ENCODE measurements at places on chromosomes 4 and X. TPM values are rescaled to one million over a fixed set of nuclear protein-coding genes. Genes with fewer than 3 reads are reported as not detected.

GRCh38 chrX:10570601-10571000, 49.8 kb downstream of the MID1 start:
- no peaks in the 10 kb centered on the region for H3K27me3 ChIP-seq
- DNase-seq = no peak
- no peak overlapping the region for H3K27ac ChIP-seq
- no peak overlapping the region for H3K4me3 ChIP-seq
- no peaks in the 10 kb centered on the region for H3K4me1 ChIP-seq

The SSX4 gene
- total RNA-seq = not detected

The GRID2 gene
- total RNA-seq = not detected

- H3K36me3 ChIP-seq = no peaks in the 10 kb centered on the region
- no peak overlapping the region for H3K4me3 ChIP-seq
- H3K27me3 ChIP-seq = no peaks in the 10 kb centered on the region
- H3K4me1 ChIP-seq = peaks cover 4% of the 10 kb centered on the region
These were observed 912.6 kb upstream of the LCORL start for GRCh38 chr4:18934197-18934596.

GRCh38 chr4:37827030-37827685, 672 bp downstream of the PGM2 start:
- peaks cover 3% of the 10 kb centered on the region for H3K4me1 ChIP-seq
- H3K36me3 ChIP-seq = peaks cover 3% of the 10 kb centered on the region
- no peak for DNase-seq
- H3K27me3 ChIP-seq = no peaks in the 10 kb centered on the region
- H3K27ac ChIP-seq = peak overlapping the region; percentile 89

GRCh38 chrX:136643243-136643642, 4.7 kb upstream of the CD40LG start:
- H3K36me3 ChIP-seq = no peaks in the 10 kb centered on the region
- no peak overlapping the region for H3K4me3 ChIP-seq
- DNase-seq = no peak
- H3K27me3 ChIP-seq = no peaks in the 10 kb centered on the region

DNA sequence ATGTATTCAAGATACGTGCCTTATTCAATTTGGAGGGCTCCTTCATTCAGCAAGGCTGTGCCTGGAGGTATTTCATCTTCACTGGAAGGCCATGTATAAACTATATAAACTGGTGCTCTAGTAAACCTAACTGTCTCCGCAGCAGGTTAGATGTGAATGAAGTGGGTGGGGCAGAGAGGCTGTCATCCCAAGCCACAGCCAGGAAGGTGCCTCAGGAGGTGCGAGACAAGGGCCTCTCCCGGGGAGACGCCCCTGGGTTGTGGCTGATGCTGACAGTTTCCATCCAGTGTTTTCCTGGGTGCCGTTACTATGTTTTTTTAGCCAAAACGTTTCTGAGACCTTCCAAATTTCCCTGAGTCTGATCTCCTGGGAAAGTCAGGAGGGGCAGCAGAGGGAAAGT, 221.5 kb upstream of the RPL34 start:
- no peak overlapping the region for H3K4me3 ChIP-seq
- H3K36me3 ChIP-seq = no peaks in the 10 kb centered on the region
- H3K27me3 ChIP-seq = no peaks in the 10 kb centered on the region
- no peak for DNase-seq
- H3K27ac ChIP-seq = no peak overlapping the region

The CCNI gene
- total RNA-seq = 283 TPM

DNA sequence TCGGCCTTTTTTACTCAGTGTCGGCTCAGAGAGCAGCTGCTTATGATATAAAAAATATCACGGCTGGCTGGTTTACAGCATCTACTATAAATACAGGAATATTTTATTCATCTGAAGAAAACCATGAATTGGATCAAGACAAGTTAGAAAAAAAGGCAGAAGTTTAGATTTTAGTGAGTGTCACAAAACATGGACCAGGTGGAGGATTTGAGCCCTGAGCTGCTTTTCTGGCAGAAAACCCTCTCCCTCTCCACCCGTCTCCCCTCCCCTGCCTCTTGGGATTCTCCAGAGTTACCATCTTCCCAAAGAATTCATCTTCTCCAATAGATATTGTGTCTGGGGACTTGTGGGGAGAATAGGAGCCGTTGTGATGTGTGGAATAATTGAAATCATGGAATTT, 142.8 kb upstream of the RAI2 start:
- no peak overlapping the region for H3K27ac ChIP-seq
- no peaks in the 10 kb centered on the region for H3K27me3 ChIP-seq
- H3K4me1 ChIP-seq = no peaks in the 10 kb centered on the region
- H3K36me3 ChIP-seq = no peaks in the 10 kb centered on the region
- no peak overlapping the region for H3K4me3 ChIP-seq

GRCh38 chrX:149630681-149631233, 835 bp downstream of the TMEM185A start:
- H3K4me3 ChIP-seq = peak overlapping the region; percentile 83
- H3K27me3 ChIP-seq = no peaks in the 10 kb centered on the region
- peak; percentile 19 for DNase-seq
- no peaks in the 10 kb centered on the region for H3K4me1 ChIP-seq
- no peaks in the 10 kb centered on the region for H3K36me3 ChIP-seq

DNA sequence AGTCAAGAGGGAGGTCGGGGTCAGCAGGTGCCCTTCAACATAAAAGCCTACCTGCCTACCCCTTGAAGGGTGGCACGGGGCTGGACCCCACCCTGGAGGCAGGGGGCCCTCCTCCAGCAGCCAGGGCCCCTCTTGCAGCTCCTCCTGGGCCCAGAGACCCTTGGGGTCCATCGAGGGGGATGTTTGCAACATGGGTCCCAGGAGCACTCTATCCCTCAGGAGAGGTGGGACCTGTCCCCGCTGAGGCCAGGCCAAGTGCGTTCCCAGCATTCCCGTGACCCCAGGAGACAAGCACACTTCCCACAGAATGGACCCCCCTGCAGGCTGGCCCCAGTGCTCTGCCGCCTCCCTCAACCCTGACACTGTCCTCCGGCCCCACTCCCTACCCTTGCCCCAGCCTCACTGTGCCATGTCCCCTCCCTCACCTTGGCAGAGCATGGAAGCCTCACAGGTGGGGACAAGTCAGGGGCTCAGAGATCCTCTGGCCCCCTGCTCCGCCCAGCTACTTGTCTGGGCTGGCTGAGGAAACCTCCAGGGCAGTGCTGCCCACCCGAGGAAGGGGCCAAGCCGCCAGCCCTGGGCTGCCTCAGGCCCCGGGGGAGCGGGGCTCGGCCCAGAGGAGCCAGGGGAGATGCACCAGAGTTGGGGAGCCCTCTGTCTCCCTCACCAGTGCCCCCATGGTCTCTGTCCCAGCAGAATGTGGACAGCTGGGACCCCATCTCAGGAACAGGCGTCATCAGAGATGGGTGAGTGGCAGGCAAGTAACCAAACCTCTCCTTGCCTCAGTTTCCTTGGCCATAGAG, 2.2 kb downstream of the MXD4 start:
- H3K36me3 ChIP-seq = no peaks in the 10 kb centered on the region
- peak; percentile 58 for DNase-seq
- H3K4me3 ChIP-seq = peak overlapping the region; percentile 74
- H3K27ac ChIP-seq = peak overlapping the region; percentile 91

- H3K4me1 ChIP-seq = peaks cover 35% of the 10 kb centered on the region
- no peak for DNase-seq
- no peaks in the 10 kb centered on the region for H3K27me3 ChIP-seq
- H3K4me3 ChIP-seq = no peak overlapping the region
These were observed 36.4 kb downstream of the FAT1 start for GRCh38 chr4:186687265-186687664.

The CPE gene
- 19.0 TPM for total RNA-seq

DNA sequence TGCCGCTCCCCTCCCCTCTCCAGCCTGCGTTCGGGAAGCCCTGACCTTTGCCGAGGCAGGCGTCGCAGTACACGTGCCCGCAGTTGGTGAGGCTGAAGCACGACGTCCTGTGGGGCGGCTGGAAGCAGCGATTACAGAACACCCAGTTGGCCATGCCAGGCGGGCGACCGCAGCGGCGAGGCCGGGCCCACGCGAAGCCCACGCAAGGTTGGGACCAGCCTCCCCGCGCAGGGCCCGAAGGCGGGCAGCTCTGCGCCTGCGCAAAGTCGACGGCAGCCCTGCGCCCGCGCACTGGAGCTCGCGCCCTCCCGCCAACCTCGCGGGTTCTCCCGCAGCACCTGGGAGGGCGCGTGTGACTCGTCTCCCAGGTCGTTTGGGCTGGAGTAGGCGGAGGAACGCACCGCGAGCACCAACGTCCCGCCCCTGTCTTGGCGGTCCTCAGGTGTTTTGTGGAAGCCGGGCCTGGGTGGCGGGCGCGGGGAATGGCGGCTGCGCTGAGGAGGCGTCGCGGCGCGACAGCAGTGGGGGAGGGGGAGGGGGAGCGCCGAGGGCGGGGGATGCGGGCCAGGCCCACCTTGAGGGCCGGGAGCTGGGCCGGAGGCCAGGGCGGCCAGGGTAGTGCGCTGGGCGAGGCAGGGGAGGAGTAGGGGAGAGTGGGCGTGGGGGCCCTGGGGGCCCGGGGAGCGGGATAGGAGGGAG, at the start of gene RNF212:
RNF212 (minus strand) TSS at position 254 of the 699 bp plus-strand sequence; CDS start at position 154, 100 bp downstream.
- H3K36me3 ChIP-seq = no peaks in the 10 kb centered on the region
- peaks cover 64% of the 10 kb centered on the region for H3K27me3 ChIP-seq
- H3K27ac ChIP-seq = no peak within 1 kb of the TSS

The KCTD8 gene
- total RNA-seq = not detected

The UGT2B11 gene
- total RNA-seq = not detected

GRCh38 chr4:137655302-137655701, 123.0 kb upstream of the PCDH18 start:
- no peaks in the 10 kb centered on the region for H3K27me3 ChIP-seq
- no peaks in the 10 kb centered on the region for H3K36me3 ChIP-seq
- H3K4me3 ChIP-seq = no peak overlapping the region
- no peak for DNase-seq
- H3K27ac ChIP-seq = no peak overlapping the region

DNA sequence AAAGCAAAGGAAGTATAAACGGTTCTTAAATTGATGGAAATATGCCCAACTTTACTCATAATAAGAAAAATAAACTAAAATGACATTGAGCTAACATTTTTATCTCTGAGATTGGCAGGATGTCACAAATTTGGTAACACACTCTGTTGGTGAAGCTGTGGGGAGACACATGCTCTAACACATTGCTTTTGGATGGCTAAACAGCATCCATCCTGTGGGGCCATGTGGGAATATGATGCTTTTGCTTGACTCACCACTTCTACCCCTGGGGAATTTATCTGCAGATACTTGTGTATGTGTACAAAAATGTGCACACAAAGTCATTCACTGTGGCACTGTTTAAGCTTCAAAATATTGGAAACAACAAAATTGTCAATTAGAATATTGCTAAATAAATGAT, 100.2 kb downstream of the ANAPC4 start:
- DNase-seq = no peak
- H3K27ac ChIP-seq = no peak overlapping the region
- no peaks in the 10 kb centered on the region for H3K36me3 ChIP-seq
- no peaks in the 10 kb centered on the region for H3K27me3 ChIP-seq

GRCh38 chr4:142120921-142121320, 484.5 kb downstream of the IL15 start:
- H3K4me1 ChIP-seq = no peaks in the 10 kb centered on the region
- H3K36me3 ChIP-seq = no peaks in the 10 kb centered on the region
- no peak for DNase-seq
- no peak overlapping the region for H3K27ac ChIP-seq
- H3K4me3 ChIP-seq = no peak overlapping the region
- H3K27me3 ChIP-seq = no peaks in the 10 kb centered on the region

The KCNE5 gene
- total RNA-seq = 0.28 TPM

- H3K4me1 ChIP-seq = no peaks in the 10 kb centered on the region
- H3K27ac ChIP-seq = no peak overlapping the region
- no peak for DNase-seq
- H3K36me3 ChIP-seq = no peaks in the 10 kb centered on the region
- H3K4me3 ChIP-seq = no peak overlapping the region
- H3K27me3 ChIP-seq = no peaks in the 10 kb centered on the region
These were observed 121.8 kb upstream of the ADAMTS3 start for GRCh38 chr4:72690771-72691170.

The CLDN24 gene
- total RNA-seq = not detected

GRCh38 chr4:153824501-153824900, 35.6 kb upstream of the SFRP2 start:
- H3K27ac ChIP-seq = no peak overlapping the region
- H3K27me3 ChIP-seq = peaks cover 4% of the 10 kb centered on the region
- no peak for DNase-seq
- H3K36me3 ChIP-seq = no peaks in the 10 kb centered on the region
- no peaks in the 10 kb centered on the region for H3K4me1 ChIP-seq

DNA sequence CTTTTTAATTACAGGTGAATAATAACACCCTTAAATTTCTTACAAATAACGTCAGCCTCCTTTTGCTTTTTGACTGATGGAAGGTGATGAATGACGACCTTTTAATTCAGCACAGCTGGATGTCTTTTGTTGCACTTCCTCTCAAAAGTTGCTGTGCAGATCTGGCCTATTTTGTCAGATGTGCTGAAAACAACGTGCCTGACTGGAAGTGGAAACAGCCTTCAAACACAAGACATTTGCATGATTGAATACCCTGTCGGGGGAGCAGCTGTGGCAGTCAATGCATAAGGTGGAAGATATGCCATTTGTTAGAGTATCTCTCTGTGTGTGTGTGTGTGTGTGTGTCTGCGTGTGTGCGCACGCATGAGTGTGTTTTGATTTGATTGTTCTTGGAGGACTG, 579.7 kb downstream of the SPRY1 start:
- no peaks in the 10 kb centered on the region for H3K27me3 ChIP-seq
- H3K4me3 ChIP-seq = no peak overlapping the region
- no peak for DNase-seq
- H3K4me1 ChIP-seq = no peaks in the 10 kb centered on the region
- no peaks in the 10 kb centered on the region for H3K36me3 ChIP-seq

DNA sequence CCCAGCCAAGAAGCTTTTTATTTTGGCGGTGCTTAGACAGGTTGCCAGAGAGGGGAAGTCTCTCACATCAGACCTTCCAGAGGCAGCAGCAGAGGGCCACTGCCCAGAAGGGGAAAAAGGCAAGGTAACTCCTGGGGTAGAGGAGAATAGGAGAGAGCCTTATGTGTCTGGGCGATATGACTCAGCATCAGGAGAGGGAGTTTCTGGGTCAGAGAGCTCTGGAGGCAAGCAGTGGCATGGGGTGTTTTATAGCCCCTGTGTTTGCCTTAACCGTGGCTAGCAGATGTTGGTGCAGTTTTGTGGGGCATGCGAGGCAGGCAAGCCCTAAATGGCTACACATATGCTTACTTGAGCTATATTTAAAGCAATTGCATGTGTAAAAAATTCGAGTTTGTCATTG, 8.3 kb upstream of the ZXDB start:
- no peak overlapping the region for H3K4me3 ChIP-seq
- no peak overlapping the region for H3K27ac ChIP-seq
- H3K4me1 ChIP-seq = no peaks in the 10 kb centered on the region
- no peak for DNase-seq
- no peaks in the 10 kb centered on the region for H3K36me3 ChIP-seq

DNA sequence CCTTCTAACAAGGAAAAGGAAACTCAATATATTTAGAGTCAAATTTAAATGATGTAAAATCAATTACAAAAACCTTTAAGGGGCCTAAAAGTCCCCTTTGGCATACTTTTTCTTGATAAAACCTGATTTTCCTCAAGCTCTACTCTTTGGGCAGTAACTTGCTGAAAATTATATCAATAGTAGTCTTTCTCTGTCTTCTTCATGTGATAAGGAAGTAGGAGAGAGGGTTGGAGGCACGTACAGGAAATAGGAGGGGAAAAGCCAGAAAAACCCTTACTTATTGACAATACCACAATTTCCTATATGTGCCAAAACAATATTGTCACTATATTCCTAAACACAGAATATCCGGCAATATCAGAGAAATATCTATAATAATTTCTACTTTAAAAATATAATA, 9.6 kb downstream of the RHOH start:
- H3K4me3 ChIP-seq = no peak overlapping the region
- H3K27me3 ChIP-seq = no peaks in the 10 kb centered on the region
- H3K27ac ChIP-seq = no peak overlapping the region
- no peaks in the 10 kb centered on the region for H3K4me1 ChIP-seq
- DNase-seq = no peak

Measured in heart left ventricle (tissue), 16 donors.